Left ventricle myocardium inferior (tissue), 1 donor: ENCODE measurements at places on chromosomes 1 and 21.

DNA sequence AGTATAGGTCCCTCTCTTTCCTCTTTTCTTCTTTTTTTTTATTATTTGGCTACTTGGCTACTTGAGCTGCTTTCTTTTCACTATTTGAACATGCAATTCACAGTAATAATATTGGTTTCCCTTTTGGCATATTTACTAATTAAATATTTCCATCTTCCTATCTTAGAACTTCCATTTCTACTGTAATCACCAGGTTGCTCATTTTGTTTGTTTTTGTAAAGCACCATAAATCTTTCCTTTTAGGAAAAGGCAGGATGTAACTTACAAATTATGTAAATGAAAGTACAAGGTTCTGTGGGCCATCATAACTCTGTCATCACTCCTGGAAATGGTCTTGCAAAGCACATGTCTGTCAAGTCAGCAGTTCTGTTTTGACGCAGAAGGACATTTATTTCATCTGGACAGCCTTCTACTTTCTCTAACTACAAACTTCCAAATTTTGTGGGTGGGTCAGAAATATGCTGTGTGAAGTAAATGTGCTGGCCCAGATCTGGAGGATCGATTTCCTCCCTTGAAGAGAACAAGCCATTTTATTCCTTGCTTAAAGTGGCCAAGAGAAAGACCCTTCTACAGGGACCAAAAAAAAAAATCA lies 71.7 kb upstream of the TNFSF18 start:
- DNase-seq, result no peak

DNA sequence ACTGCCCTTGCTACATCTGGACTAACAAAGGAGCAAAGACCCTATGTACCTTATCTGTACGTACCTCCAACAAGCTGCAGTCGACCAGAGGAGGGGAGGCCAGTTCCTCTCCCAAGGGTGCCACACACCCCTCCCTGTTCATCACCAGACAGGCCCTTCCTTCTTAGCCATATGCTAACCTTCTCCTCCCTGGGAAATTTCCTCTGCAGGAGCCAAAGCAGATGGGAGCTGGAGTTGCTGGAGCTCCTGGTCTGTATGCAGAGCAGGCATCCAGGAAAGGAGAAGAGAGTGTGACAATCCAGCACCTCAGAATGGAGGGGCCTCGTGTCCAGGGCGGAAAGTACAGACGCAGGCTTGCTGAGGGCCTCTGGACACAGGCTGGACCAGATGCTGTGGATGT lies 48.5 kb downstream of the C8B start:
- DNase-seq, result no peak

- DNase-seq, result no peak
Observed at GRCh38 chr1:113895961-113896360, 8.6 kb upstream of the BCL2L15 start.

DNA sequence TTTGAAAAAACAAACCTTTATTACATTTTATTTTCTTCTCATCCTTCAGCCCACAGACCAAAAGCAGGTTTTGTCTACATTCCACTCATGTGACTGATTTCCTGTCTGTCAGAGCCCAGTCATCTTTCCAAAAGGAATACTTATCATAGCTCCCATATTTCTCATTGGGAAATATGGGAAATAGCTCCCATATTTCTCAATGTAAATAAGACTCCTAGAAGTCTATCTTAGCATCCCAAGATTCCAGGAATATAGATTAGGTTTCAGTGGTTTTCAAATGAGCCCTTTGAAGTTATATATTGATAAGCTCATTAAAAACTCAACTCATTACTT lies 19.1 kb upstream of the NRDC start:
- no peak for DNase-seq

DNA sequence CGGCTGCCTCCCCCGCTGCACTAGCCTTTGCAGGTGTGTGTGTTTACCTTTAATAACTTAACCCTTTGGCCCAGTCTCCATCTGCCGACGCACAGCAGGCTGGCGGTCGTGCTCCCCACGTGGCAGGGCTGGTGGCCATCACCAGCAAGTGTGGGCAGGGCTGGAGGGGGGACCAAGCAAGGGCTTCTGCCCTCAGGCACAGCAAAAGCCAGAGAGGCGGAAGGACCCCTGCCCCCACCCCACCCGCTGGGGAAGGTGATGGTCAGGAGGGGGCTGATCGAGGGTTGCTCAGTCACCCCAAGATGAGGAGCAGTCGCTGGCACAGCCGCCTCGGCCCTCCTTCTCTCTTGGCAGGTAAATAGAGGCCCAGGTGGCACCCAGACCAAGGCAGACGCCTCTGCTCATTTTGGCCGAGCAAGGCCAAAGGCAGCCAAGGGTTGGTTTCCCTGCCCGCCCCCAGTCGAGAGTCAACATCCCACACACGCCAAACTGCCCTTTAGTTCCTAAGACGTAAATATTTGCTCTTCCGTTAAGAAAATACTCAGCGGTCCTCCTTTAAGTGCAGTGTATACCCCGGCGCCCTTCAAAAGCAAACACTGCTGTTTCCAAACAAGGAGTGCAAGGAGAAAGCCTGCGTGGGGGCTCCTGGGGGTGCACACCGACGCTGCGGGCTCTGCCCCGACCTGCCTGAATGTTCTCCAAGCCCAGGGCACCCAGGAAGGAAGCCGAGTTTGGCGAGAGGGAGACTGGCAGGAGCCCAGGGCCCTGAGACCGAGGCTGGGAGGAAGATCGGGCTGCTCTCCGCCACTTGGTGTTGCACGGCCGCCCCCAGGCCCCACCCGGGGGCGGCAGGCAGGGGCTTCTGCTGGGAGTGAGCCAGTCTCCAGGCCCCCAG lies 82.7 kb downstream of the SIK1 start:
- DNase-seq, result no peak

DNA sequence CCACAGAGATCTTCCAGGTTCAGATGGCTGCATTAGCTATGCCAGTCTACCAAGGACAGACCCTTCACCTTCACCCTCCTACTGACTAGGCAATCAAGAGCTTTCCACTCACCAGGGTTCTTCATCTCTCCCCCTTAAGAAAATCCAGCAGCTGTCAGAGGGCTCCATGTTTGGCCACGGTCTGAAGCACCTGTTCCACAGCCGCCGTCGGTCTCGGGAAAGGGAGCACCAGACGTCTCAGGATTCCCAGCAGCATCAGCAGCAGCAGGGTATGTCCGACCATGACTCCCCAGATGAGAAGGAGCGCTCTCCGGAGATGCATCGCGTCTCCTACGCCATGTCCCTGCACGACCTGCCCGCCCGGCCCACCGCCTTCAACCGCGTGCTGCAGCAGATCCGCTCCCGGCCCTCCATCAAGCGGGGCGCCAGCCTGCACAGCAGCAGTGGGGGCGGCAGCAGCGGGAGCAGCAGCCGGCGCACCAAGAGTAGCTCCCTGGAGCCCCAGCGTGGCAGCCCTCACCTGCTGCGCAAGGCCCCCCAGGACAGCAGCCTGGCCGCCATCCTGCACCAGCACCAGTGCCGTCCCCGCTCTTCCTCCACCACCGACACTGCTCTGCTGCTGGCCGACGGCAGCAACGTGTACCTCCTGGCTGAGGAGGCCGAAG lies 13.8 kb downstream of the TMCC2 start:
- DNase-seq, result no peak

GRCh38 chr1:166470014-166470413 lies 303.2 kb upstream of the FAM78B start:
- DNase-seq, result no peak

DNA sequence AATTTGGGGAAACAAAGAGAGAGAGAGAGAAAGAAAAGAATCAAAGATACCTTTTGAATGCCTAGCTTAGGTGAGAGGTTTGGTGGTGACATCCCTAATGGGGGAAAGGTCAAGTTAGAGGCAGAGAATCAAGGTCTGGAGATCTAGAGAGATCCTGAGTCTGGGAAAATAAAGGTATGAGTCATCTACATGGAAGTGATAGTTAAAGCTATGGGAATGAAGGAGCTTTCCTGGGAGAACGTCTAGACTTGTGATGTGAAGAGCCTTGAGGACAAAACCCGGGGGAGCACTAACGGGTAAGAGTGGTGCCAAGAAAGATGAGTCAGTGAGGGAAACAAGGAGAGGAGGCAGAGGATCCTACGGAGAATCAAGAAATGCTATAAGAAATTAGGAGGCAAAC lies 110.8 kb upstream of the RUNX1 start:
- DNase-seq, result no peak

GRCh38 chr1:231357831-231358354 lies 19.8 kb downstream of the SPRTN start:
- no peak for DNase-seq

- DNase-seq, result no peak
Observed at GRCh38 chr1:205449750-205450443, 5.9 kb downstream of the BLACAT1 start.
